A673 (cell line): ENCODE measurements at places on chromosomes 12 and 14.

DNA sequence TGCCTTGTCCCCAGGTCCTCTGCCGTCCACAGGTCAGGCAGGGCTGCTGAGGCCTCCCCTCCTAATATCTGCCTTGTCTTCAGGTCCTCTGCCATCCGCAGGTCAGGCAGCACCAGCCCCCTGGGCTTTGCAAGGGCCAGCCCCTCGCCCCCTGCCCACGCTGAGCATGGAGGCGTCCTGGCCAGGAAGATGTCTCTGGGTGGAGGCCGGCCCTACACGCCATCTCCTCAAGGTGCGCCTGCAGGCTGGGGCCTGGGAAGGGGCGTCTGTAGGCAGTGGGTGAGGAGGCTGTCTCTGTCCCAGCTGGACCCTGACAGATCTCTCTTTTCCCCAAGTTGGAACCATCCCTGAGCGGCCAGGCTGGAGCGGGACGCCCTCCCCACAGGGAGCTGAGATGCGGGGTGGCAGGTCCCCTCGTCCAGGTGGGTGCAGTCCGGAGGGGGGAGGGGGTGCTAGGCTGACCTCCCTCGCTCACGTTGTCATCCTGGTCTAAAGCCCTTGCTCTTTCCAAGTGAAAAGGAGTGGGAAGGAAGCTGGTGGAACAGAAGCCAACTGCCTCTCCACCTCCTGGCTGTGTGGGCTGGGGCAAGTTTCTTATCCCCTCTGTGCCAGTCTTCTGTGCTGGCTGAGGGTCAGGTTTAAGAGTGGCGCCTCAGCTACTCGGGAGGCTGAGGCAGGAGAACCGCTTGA, 13.9 kb upstream of the PUS1 start:
- DNase-seq: no peak

DNA sequence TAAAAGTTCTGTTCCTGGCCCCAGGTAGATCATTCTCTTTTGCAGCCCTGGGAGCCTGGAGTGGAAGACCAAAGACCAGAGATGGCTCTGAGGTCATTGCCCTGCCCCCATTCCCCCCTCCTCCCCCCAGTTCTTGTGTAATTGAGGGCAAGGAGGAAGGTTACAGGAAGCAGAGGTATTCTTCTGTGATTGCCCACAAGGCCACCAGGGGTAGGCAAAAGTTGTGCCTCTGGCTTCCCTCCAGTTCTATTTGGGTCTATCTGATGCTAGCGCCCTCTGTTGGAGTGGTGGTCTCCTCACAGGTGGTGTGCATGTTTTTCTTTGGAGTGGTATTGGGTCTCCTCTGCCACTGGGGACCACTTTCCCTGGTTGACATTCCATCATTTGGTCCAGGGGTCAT, 41.2 kb upstream of the CRY1 start:
- DNase-seq: peak; percentile 66

- DNase-seq: no peak
Observed at GRCh38 chr12:83656004-83656403, 969.3 kb downstream of the TMTC2 start.

GRCh38 chr12:81077686-81078441, at the start of gene ACSS3:
Gene ACSS3, plus strand, starts transcription at chr12:81078079. Its CDS starts 42 bp downstream, at chr12:81078121.
- peak; percentile 66 for DNase-seq

- no peak for DNase-seq
Observed at GRCh38 chr14:100910888-100911664, 7.6 kb upstream of the RTL1 start.

- no peak for DNase-seq
Observed at GRCh38 chr12:47835831-47836155, 16.1 kb upstream of the HDAC7 start.

- no peak for DNase-seq
Observed at GRCh38 chr12:79843978-79844377, 90.9 kb downstream of the PPP1R12A start.

DNA sequence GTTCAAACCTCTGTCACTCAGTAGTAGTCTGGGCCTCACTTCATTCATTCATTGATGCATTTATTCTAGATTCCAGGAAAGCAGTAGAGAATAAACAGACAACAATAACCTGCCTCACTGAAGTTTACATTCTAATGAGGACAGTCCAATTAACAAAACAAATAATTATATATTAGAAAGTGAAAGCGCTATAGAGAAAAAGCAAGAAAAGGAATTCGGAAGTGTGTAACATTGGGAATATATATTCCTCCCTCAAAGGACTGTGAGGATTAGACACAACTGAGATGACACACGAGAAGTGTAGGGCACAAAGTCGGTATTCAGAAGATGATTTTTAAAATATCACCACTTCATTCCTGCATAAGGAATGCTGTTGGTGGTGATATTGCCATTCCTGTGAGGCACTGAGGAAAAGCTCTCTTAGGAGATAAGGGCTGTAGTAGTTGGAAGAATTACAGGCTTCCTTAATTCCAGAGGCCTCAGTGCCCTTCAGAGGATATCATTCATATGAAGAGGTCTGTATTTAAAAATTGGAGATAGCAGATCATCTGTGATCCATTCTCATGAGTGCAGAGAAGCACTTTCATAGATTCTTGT, 3.9 kb upstream of the DUSP6 start:
- no peak for DNase-seq

DNA sequence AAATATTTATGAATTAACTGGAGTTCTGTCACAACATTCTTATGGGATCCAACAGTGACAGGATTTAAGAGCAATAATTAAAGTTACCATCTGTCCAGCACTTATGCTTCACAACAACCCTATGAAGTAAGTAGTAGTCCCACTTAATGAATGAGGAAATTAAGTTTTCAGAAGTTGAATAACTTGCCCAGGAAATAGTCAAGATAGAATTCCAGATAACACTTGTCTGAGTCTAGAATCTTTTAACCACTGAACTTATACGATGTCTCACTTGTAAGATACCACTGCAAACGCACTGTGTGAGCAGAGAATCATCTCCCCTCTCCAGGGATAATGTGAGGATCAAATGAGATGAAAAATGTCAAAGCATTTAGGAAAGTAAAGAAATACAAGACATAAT, 3.3 kb upstream of the TTC9 start:
- peak; percentile 53 for DNase-seq

GRCh38 chr14:20468764-20469241, 403 bp upstream of the PNP start:
- no peak for DNase-seq

- peak; percentile 75 for DNase-seq
Observed at GRCh38 chr14:86665975-86666374, 1136.0 kb downstream of the FLRT2 start.

- peak; percentile 22 for DNase-seq
Observed at GRCh38 chr14:85987292-85987691, 457.3 kb downstream of the FLRT2 start.

DNA sequence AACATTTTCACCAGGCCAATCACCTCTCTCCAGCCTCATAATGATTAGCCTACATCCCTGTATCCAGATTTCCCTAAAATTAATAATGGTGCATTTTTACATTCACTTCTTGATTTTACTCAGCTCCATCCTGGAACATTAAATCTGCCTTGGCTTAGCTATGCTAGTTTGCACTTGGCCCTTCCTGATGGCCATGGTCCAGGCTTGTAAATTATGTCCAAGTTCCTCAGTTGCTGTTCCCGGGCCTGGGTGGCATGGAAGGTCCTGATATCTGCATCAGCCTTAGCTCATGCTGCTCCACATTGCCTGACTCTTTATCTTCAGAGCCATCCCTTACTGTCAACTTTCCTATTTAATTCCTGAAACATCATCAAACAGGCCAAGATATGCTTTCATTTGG, 11.1 kb upstream of the METTL17 start:
- no peak for DNase-seq

- DNase-seq: peak; percentile 81
Observed at GRCh38 chr14:103820908-103821307, 26.5 kb downstream of the PPP1R13B start.

DNA sequence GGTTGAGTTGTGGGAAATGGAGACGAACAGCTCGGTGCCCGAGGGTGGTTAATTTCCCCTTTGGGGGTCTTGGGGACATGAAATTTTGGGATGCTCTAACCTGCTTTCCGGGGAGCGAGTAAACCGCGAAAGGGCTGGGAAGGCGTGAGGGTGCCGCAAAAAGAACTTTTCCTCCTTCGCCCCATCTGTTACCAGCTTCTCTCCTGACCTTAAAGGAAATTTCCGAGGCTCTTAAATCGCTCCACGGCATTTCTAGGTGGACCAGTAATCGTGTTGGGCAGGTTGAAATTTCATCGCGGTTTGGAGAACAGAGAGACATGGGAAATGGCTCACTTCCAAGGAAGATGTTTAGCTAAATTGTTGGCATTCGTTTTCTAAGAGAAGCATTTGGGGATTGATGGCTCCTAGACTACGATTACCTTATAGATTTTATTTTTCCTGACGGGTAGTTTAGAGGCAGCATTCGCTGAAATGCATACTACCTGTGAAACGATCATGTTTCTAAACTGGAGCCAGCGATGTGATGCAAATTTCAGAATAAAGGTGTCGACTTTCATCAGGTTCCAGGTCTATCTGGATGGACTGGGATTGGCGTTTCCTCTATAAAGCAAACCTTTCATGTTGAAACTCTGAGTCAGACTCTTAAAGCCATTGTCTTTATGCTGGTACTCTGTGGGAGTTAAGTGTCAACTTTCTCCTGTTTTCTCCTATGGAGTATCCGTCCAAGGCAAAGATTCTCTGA, 414.5 kb downstream of the PCNX1 start:
- DNase-seq: peak; percentile 72

- no peak for DNase-seq
Observed at GRCh38 chr14:57212919-57213318, 55.8 kb downstream of the EXOC5 start.

DNA sequence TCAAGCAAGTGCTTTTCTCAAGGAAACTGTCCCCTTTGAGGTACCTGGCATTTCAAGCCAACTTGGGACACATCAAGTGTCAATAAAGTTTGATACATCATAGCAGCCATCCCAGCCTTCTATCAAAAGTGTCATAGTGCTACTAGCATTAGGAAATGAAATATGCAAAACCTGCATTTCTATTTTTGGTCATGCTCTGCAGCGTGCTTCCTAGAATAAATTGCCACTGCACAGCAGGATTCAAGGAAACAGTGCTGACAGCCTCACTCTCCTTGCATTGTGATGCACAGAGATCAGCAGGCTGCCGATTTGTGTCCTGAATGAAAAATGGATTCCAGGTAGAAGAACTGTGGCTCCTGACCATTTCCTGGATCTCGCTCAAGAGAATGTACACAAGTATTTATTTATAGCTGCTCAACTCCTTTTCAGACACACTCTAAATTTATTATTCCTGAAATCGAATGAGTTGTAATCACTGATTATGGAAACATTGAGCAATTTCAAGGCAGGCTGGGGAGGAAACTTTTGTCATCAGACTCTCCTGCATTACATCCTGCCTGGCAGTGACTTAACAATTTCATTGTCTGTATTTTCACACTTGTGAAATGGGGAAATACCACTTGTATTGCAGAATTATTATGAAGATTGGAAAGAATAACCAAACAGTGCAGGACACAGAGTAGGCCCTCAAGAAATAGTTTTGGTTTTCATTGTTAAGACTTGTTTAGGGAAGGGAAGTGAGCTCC, 120.9 kb downstream of the SLC38A6 start:
- DNase-seq: peak; percentile 91
